GM19239 (cell line): ENCODE measurements at places on chromosomes 11 and 22.

GRCh38 chr22:42470366-42471082, 38.3 kb upstream of the NFAM1 start:
- no peak for DNase-seq

- no peak for DNase-seq
Observed at GRCh38 chr11:122852074-122852795, 13.9 kb downstream of the CRTAM start.

GRCh38 chr22:43313890-43314474, 29.2 kb downstream of the SCUBE1 start:
- no peak for DNase-seq

- DNase-seq, result no peak
Observed at GRCh38 chr22:38177926-38178604, 3.6 kb downstream of the PLA2G6 start.

DNA sequence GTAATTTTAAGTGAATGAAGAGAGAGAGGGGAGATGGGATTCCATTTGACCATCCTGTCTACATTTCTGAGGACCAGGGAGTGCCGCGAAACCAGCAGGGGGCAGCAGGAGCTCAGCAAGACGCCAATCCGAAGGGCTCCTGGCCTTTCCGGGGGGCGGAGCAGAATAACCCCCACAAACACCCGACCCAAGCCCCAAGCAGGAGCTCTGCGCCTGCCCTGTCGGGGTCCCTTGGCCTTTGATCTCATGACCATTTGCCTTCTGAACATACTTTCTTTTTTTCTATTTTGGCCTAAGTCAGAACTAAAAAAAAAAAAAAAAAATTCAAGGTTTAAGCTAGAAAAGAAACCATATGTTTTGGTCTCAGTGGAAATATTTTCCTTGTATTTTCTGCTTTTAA, 21.9 kb upstream of the SCN2B start:
- peak; percentile 46 for DNase-seq

GRCh38 chr11:66020618-66021357, 5.5 kb downstream of the CATSPER1 start:
- DNase-seq, result no peak

- DNase-seq, result no peak
Observed at GRCh38 chr11:66454828-66455227, 11.9 kb upstream of the PELI3 start.

GRCh38 chr22:36297568-36297967, 44.6 kb downstream of the APOL1 start:
- DNase-seq, result no peak

GRCh38 chr11:34190192-34191139, 85.0 kb downstream of the NAT10 start:
- no peak for DNase-seq

DNA sequence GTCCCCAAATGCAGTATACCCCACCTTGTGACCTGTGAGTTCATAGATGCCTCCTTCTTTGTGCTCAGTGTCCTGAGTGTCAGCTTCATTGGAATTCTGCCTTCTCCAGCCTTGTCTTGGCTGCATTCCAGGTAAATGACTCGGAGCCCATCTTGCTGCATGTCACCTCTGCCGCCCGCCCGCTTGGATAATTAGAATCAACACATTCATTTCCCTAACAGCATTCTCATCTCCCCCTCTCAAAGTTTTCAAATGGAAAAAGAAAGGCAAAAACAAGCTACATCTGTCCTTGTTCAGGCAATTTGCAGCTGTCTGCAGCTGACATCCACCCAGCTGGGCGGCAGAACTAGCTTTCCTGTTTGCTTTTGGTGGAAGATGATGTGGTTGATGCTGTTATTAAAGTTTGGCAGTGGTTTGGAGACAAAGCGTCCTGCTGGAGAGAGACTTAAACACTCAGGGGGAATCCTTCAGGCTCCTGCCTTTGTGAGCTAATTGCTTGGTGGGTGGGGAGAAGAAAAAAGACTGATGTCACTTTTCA, 198.8 kb upstream of the SEZ6L start:
- no peak for DNase-seq
